NCI-H2029 (cell line): ENCODE measurements at places on chromosomes 5 and 9.
A peak's percentile ranks its signal among the peaks of the same experiment; 100 is the strongest.

DNA sequence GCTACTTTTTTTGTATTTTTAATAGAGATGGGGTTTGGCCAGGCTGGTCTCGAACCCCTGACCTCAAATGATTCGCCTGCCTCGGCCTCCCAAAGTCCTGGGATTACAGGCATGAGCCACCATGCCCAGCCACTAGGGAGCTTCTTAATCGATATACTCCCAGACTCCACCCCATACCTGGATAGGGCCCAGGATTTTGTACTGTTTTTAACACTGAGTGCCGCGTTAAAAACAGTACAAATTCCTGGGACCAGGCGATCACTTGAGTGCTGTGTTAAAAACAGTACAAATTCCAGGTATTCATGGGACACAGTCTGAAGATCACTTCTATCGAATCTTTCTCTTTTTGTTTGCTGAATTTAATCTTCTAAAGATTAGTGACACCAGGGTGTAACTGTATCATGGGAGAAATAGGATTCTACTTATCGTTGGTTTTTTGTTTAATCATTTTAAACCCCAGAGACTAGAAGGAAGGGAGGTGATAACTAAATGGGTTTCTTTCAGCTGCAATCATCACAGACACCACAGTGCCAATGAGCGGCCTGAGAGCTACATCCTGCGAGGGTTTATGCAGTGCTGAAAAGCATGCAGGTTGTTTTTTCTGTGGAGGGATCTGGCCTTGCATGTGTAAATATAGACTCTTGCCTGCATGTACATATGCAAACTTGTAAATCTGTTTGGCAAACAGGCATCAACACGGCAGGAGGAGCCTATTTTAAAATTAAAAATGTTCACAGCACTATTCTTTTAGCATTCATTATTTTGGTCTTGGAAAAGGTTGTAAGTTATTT lies 303.8 kb upstream of the WWC1 start:
- DNase-seq: no peak

DNA sequence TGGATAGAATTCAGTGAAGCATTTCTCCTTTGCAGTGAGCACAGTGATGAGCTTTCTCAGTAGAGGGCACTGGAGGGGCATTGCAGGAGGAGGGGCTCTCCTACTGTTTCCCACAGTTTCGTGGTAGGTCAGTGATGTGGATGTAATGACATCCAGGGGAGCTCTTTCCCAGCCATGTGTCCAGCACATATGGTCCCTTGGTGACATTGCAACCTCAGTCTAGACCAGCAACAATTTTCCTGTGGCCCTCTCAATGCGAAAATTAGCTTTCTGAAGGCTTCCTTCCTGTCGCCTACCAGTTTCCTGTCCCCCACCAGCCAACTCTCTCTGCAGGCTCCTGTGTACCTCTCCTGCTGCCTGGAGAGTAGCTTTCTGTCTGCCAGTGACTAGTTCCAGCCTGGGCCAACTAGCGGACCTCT lies 6.9 kb upstream of the PDCL start:
- DNase-seq: no peak

DNA sequence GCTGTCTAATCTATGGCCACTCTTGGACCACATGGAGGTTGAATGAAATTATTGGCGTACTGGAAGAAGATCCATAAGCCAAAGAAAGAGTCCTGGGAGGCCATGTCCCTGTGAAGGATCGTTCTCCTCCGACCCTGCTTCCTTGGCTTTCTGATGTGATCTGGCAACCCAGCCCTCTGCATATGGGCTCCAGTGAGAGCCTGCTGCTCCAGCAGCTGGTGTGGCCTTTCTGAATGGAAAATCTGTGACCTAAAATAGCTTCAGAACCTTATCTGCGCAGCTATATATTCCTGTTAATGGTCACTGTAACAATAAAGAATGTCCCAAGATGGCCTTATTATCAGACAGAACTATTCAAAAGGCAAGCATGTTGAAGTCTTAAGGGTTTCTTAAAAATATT lies 40.2 kb upstream of the PHF2 start:
- no peak for DNase-seq

DNA sequence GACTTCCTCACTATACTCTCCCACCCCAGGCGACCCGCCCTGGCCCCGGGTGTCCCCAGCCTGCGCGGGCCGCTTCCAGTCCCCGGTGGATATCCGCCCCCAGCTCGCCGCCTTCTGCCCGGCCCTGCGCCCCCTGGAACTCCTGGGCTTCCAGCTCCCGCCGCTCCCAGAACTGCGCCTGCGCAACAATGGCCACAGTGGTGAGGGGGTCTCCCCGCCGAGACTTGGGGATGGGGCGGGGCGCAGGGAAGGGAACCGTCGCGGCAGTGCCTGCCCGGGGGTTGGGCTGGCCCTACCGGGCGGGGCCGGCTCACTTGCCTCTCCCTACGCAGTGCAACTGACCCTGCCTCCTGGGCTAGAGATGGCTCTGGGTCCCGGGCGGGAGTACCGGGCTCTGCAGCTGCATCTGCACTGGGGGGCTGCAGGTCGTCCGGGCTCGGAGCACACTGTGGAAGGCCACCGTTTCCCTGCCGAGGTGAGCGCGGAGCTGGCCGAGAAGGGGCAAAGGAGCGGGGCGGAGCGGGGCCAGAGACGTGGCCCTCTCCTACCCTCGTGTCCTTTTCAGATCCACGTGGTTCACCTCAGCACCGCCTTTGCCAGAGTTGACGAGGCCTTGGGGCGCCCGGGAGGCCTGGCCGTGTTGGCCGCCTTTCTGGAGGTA lies 2.1 kb downstream of the CA9 start:
- no peak for DNase-seq

- DNase-seq: no peak
Measured at GRCh38 chr5:175027390-175027789, 303.0 kb downstream of the MSX2 start.

DNA sequence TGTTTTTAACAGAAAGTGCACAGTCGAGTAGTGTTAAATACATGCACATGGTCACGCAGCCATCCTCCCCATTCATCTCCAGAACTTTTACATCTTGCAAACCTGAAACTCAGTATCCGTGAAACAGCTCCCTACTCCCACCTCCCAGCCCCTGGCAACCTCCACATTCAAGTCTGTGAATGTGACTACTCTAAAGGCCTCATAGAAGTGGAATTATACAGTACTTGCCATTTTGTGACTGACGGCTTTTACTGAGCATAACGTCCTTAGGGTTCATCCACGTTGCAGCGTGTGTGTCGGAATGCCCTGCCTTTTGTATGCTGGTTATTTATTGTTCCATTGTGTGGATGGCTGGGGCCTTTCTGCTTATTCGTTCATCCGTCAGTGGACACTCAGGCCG lies 35.8 kb downstream of the USP20 start:
- no peak for DNase-seq

GRCh38 chr5:7869474-7870136 lies 657 bp downstream of the MTRR start:
- no peak for DNase-seq

DNA sequence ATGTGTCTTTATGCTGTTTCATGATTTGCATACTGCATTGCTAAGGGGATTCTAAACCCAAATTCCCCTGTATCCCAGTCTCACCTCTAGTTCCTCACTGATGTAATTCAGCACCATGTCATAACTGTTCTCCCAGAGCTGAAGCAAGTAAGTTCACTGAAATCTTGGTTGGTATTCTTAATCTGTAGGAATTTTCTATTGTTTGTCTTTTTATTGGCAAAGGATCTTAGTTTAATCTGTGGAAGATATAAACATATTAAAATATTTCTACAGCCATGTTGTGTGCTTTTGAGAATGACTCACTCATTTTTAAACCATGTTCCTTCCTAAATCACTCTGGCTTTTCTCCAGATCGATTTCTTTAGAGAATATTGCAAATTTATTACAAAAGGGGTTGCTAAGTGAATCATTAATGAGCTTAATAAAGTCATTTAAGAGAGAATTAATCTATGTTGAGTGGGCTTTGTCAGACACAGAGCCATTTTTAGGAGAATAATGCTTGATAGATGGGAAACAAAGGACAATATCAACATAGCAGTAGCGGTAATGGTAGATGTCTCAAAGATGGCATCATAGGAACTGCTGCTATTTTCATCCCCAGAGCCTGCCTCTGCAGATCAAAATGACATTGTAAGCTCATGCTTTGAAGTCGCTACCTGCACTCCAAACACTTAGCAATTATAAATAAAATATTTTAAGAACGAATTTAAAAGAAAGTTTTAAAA lies 110.0 kb downstream of the ENC1 start:
- DNase-seq: no peak

GRCh38 chr5:79413112-79413511 lies 100.8 kb downstream of the HOMER1 start:
- DNase-seq: no peak

DNA sequence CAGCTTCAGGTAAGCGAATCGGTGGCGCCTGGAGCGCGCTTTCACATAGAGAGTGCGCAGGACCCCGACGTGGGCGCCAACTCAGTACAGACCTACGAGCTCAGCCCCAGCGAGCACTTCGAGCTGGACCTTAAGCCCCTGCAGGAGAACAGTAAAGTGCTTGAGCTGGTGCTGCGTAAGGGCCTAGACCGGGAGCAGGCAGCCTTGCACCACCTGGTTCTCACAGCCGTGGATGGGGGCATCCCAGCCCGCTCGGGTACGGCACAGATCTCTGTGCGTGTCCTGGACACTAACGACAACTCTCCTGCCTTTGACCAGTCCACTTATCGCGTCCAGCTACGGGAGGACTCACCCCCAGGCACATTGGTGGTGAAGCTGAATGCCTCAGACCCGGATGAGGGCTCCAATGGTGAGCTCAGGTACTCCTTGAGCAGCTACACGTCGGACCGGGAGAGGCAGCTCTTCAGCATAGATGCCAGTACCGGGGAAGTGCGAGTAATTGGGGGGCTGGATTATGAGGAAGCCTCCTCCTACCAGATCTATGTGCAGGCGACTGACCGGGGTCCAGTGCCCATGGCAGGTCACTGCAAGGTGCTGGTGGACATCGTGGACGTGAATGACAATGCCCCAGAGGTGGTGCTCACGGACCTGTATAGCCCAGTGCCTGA lies 1.1 kb downstream of the PCDHAC2 start:
- DNase-seq: no peak

DNA sequence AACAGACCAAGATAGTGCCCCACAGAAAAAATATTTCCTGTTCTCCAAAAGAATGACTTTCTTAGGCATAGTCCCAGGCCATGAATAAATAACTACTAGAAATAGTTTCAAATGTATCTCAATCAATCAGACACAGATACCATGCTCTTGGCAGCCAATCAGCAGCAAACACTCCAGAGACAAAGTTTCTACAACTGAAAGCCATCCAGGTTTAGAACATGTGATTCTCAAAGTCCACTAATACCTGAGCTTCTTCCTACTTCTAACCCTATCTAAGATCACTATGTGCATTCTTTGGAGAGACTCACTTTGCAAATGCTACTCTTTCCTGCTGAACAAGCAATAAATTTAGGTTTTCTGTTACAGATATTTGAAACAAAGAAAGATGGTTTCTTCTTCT lies 425.8 kb upstream of the GRIN3A start:
- no peak for DNase-seq

- peak; percentile 89 for DNase-seq
Measured at GRCh38 chr5:180026320-180026719, 45.2 kb downstream of the RNF130 start.

- no peak for DNase-seq
Measured at GRCh38 chr5:148583421-148583965, 70.8 kb downstream of the HTR4 start.

GRCh38 chr5:168317096-168317520 lies 25.7 kb downstream of the WWC1 start:
- no peak for DNase-seq

DNA sequence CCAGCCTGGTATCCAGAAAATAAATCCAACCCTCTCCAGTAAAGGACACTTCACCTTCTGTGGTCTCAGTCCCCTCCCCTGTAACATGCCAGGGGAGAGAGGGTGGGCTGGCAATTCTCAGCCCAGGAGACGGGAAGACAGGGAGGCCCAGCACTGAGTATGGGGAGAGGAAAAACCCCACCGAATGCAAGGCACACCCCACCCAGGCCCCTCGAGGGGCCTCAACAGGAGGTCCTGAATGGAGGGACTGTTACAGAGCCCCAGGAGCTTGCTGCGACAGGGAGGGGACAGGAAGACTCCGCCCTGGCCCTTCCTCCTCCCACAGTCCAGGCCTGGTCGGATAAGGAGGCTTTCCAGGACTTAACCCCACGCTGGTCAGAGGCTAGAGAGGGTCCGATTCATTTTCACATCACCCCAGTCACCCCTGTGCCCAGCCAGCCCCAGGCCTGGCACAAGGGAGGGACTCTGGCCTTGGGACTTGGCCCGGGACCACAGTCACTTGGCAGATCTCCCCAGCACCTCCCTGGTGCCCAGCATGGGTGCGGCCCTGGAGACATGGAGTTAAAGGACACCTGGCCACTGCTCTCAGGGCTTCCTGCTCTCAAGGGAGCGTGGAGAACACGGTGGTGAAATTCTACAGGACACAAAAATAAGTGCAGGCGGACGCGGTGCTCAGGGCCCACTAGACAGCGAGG lies 44.9 kb upstream of the STXBP1 start:
- no peak for DNase-seq

- DNase-seq: no peak
Measured at GRCh38 chr9:115107701-115108100, 10.3 kb downstream of the TNC start.

GRCh38 chr9:12933957-12934356 lies 159.1 kb downstream of the LURAP1L start:
- no peak for DNase-seq

- no peak for DNase-seq
Measured at GRCh38 chr5:121424976-121425375, 426.7 kb upstream of the FTMT start.

DNA sequence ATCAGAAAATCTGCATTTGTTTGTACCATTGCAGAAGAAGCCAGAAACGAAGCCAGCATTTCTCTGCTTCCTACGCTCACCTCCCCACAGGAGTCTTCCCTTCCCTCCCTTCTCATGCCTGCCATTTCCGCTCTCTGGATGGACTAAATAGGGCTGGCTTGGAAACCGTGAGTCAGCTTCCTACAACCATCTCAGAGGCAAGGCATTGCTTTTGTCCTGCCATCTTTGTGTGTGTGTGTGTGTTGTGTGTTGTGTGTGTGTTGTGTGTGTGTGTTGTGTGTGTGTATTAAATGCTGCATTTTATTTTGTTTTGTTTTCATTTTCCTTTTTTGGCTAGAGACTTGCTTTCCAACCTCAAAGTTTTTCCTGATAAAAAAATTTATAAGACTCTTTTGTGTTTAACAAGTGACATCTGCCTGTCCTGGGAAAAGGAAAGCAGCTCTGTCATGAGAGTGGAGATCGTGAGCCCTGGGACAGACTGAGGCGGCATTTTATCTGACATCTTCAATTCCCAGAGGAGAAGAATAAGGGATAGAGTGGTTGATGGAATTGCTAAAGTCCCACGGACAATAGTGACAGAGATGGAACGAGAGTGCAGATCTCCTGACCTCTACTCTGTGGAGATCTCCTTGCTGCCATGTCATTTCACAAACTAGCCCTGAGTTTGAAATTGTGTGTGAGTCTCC lies 7.5 kb upstream of the EGFLAM start:
- no peak for DNase-seq

DNA sequence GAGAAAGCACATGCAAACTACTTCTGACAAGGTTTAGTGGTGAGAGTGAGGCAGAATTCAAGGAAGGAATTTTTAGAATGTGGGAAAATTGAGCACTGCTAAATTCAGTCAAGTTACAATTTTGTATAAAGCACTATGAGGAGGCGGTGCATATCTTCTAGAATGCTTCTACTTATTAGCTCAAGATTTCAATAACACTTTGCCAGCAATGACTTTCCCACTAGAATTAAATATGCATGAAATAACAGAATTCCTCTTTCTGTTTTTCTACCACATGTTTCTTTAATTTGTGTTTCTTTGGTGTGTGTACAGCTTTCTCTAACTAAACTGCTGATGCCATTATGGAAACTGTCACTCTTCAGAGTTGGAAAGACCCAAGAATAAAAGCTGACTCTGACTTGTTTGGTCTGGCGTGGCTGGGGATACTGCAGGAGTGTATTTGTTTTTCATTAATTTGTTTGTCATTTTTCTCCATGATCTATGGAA lies 163.5 kb downstream of the ARSB start:
- no peak for DNase-seq
